Activated T-helper 1 cell treated with anti-CD3 and anti-CD28 coated beads, Interleukin-2, amount 50 U/mL, for 16 hours (primary cell): ENCODE measurements at places on chromosomes 11 and 22.

- no peak for DNase-seq
Measured at GRCh38 chr11:63240791-63241379, 2.5 kb downstream of the SLC22A25 start.

GRCh38 chr11:77454867-77455655 lies 18.8 kb downstream of the PAK1 start:
- DNase-seq: no peak

GRCh38 chr22:20957102-20957682 lies 9.9 kb upstream of the AIFM3 start:
- no peak for DNase-seq

DNA sequence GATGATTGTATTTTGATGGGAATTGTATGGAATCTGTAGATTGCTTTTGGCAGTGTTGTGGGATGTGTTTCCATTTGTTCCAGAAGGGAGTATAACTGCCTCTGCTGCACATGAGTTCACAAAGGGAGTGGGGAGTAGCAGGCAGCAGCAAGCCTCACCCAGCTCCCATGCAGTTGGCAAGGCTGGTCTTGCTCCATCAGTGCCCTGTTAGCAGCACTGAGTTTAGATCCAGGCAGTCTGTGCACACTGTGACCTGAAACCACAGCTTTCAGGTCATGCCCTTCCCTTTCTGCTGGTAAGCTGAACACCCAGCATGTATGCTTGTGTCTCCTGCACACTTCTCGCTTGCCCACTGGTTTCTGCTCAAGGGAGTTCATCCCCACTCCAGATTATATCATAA lies 3.7 kb upstream of the NUCB2 start:
- DNase-seq: no peak

DNA sequence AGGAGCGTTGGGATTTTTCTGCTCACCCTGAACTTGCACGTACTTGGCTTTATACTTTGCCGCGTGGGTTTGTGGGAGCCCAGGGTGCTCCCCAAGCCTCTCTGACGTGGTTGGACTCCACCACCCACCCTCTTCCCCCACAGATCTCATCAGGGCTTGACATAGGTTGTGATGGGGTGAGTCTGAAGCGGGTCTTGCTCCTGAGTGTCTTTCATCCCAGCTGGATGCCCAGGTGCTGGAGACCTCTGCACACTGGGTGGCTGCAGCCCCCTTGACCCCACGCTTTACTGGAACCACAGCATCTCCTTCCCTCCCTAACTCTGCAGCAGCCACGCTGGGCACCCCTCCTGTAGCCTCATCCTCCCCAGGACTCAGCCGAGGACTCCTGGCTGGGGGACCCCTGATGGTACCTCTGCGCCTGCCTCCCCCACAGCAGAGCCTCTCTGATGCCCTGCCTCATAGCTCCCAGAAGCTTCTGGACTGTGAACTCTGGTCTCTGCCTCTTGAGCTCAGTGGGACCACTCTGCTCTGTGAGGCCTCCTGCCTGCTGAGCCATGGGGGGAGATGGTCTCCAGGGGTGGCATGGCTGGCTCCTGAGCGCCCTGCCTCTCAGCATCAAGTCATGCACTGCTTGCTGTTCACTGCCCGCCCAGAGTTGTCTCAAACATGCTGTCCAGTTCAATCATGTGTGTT lies 45.2 kb downstream of the MYEOV start:
- DNase-seq: no peak

GRCh38 chr11:61632096-61632495 lies 48.1 kb upstream of the DAGLA start:
- no peak for DNase-seq

- no peak for DNase-seq
Measured at GRCh38 chr11:115170133-115170815, 333.9 kb downstream of the CADM1 start.

GRCh38 chr22:30267382-30268302 lies 991 bp upstream of the OSM start:
- DNase-seq: no peak

- no peak for DNase-seq
Measured at GRCh38 chr22:40178417-40179409, 988 bp downstream of the TNRC6B start.

DNA sequence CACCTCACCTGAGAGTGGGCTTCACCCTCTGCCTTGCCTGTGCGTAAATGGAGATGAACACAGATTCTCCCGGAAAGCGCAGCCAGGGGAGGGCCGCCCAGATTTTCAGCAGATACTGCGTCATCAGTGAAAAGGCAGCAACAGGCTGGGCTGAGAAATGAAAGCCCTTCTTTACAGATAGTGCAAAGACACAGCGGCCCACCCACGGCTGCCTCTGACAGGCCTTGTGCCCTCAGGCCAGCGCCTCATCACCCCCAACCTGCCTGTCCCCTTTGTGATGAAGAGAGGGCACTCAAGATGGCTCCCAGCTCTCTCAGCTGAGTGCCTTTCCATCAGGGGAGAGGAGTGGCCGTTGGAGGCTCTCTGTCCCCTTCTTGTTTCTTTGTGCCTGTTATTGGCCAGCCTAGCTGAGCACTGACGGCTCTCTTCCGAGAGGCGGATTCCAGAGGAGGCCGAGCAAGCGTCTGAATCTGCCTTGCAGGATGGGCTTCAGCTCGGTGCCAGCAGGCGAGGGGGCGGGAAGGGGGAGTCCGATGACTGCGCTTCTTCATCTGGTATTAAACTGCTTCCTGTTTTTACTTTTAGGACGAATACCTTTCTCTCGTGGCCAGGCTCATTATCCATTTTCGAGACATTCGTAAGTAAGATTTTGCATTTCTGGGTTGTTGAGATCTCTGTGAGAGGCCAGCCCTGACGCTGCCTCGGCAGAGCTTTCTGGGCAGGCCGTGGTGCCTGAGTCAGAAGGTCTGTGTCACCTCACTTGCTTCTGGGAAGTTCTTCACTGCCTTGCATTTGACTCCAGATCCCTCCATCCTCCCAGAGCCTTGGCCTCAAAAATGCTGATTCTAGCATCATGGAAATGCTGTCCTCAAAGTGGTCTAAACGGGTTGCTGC lies 43.7 kb downstream of the MED15 start:
- DNase-seq: peak; percentile 33

- DNase-seq: no peak
Measured at GRCh38 chr11:83726316-83726715, 440.1 kb upstream of the CCDC90B start.

DNA sequence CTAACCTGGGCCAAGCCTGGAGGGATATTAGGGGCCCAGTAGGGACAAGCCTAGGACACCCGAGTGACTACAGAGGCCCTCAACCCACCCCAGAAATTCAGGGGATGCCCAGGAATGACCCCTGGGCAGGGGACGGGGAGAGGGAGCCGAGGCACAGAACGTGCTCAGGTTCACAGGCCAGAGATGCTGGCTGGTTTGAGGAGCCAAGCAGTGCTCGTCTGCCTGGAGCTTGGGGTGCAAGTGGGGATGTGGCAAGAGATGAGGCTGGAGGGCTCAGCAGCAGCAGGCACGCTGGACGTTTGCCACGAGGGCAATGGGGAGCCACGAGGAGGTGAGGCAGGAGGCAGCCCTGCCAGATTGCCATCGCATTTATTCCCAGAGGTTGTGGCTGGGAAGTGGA lies 34.0 kb upstream of the EMID1 start:
- no peak for DNase-seq

- no peak for DNase-seq
Measured at GRCh38 chr22:31287818-31288495, 4.3 kb downstream of the PIK3IP1 start.

DNA sequence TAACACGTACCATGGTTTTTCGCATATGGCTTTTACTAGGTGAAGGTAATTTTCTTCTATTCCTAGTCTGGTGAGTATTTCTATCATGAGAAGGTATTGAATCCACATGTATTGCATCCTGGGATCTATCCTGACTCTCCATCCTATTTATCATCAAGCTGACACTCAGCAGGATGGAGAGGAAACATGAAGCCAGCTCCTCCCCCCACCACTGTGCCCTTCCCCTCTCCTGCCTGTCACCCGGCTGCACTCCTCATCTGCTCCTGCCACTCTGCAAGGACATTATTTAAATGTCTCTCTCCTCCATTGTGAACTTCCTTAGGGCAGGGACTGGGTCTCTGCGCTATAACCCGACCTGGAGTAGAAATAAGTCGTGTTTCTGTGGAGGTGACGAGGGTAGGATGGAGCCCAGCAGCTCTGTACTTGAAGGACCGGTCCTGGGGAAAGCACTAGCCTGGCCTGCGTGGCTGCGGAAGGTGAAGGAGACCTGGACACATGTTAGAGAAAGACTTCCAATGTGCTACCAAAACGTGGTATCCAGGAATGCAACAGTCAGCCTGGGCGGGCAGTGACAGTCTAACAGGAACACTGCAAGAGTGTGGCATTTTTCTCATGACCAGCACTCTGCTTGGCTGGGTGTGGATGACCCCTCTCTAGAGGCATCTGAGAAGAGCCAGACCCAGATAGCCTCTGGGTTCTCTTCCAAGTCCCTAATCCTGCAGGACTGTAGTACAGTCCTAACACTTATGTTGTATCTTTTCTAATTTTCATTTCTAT lies 111.2 kb downstream of the MICAL3 start:
- no peak for DNase-seq

DNA sequence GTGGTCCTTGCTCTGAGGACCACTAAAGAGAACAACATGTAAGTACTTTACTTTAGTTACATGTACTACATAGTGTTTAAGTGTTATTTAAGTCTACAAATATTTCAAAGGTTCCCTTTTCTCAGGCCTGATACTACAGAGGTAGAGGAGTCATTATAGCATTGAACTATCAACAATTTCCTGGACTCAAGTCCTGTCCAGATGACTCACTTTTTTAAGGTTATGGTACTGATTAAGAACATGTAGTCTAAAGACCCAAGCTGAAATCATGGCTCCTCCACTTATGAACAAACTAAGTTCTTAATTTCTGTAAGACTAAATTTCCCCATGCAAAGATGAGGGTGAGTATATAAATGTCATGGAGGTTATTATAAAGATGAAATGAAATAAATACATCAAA lies 74.7 kb downstream of the NARS2 start:
- DNase-seq: no peak

- DNase-seq: peak; percentile 41
Measured at GRCh38 chr11:35045236-35045820, 93.6 kb upstream of the CD44 start.

DNA sequence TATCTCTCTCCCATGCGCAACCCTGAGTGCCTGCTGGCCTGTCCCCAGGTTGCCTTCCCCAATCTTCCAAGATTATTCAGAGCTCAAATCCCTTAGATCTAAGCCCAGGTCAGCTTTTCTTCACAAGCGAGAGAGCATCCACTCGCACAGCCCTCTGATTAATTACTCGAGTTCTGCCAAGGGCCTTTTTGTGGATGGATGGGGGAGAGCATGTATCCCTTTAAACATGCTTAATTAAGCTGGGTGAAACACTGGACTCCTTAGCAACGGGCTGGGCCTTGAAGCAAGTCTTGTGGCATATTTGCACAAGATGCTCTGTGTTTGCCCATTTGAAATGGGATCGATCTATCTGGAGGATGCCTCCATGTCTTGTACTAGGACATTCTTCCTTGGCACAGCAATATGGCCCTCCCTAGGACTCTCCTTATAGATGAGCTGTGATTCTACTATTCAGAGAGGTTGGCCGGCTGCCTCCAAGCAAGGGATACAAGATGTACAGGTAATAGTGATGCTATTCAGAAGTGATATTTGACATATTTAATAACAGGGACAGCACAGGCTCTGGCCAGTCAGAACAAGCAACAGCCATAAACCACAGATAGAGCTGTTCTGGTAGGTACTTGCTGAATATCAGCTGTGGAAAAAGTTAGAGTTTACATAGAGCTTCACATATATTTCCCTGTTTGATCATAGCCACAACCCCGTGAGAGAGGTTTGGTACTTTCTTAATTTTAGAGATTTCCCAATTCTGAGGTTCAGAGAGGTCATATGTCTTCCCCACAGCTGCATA lies 125.6 kb downstream of the CSNK2A3 start:
- DNase-seq: no peak
